ENCODE measurements at places on chromosomes 5 and 9. TPM values are rescaled to one million over a fixed set of nuclear protein-coding genes. Genes with fewer than 3 reads are reported as not detected.

DNA sequence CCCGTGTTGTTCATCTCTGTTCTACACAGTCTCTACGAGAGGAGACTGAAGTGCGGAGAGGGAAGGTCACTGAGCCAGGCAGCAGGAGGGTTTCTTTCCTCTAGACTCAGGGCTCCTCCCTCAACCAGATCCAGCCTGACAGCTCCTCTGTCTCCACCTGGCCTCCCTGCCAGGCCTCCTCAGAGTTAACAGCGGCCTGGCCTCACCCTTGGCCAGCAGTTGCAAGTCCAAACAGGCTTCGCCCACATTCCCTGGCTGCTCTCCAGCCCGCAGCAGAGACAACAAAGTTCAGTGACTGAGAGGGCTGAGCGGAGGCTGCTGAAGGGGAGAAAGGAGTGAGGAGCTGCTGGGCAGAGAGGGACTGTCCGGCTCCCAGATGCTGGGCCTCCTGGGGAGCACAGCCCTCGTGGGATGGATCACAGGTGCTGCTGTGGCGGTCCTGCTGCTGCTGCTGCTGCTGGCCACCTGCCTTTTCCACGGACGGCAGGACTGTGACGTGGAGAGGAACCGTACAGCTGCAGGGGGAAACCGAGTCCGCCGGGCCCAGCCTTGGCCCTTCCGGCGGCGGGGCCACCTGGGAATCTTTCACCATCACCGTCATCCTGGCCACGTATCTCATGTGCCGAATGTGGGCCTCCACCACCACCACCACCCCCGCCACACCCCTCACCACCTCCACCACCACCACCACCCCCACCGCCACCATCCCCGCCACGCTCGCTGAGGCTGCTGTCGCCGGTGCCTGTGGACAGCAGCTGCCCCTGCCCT is at the start of gene HRCT1:
HRCT1 (plus strand) TSS at position 291 of the 768 bp plus-strand sequence; CDS start at position 377, 86 bp downstream.
- peak; percentile 96 for DNase-seq

DNA sequence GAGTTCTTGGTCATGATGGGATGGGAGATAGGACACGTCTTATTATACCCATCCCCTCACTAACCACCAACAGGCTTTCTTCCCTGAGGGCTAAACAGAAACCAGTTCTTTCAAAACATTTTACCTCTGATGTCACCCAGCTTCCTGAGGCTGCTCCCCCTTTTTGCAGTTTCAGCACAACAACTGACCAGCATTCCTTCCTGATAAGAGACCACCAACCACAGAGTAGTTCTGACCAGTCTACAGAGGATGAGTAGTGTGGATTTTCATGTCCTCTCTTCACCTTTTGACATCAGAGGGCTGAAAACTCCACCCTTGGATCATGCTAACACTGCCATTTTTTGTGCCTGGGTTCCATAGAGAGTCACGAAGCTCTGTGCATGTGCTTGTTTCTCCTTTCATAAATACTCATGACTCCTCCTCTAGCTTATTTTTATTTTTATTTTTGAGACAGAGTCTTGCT is 82.6 kb downstream of the OSTF1 start:
- DNase-seq: no peak

- no peak for DNase-seq
Observed at GRCh38 chr9:28264368-28264767, 691.1 kb upstream of the C9orf72 start.

DNA sequence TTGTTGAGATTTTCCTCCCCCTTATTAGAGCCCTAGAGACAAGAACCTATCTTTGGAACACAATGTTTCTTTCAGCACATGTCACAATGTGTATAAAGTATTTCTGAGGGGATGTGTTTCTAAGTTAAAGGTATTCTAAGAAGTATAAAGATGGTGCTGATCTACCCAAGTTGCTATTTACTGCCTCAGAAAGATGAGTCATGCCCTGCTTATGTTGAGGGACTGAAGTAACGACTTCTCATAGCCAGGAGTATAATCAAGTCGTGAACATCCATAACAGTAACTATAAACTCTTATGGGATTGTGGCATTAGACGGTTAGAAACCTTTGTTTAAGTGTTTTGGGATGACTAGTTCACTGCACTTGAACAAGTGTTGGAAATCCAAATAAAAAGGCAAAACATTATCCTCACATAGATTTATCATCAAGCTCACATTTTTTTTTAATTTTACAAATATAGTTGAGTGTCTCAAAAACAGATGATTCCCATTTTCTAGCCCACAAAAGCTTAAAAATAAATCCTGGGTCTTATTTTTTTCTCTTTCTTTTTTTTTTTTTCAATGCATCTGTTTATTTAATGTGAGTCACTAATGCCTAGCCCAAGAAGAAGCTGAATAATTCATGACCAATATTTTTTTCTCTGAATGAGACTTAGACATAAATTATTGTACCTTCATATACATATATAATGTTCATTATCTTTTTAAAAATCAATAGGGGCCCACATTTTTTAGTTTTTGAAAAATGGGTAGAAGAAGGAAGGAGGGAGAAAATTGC is 12.2 kb upstream of the TMEM252 start:
- DNase-seq: no peak

GRCh38 chr9:131361202-131361833 is 32.6 kb upstream of the PRRC2B start:
- peak; percentile 56 for DNase-seq

DNA sequence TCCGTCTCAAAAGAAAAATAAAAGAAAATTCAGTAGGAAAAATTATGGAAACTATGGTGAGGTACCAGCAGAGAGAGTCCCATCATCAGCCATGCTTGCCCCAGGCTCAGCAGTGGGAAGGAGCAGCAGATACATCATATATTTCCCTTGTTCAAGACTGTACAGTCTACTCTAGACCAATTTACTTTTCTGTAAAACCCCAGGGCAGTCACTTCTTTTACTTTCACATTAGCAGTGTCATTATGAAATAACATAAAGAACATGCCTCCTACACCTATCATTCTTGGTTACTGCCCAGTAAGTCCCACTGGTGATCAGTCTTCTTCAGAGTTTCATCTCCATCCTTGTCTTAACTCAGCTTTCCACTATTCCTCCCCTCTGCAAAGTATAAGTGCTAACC is 1145.0 kb downstream of the MAT2B start:
- DNase-seq: no peak

- no peak for DNase-seq
Observed at GRCh38 chr9:35615981-35616680, 2.1 kb downstream of the CD72 start.

DNA sequence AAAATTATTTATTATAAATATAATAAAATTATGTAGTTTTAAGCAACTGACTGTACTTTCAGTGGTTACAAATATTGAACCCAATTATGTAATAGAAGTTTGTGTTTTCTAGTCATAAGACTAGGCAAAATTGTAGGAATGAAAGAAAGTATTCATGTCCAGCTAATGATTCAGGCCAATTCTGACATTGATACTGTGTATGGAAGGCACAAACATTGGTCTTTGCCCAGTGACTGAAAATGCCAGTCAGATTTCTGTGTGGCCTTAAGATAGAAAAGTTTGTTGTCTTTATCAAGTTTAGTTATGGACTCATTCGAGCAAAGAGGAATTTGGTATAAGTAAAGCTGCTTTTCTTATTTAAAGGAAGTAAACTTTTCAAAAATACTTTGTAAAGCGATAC is 60.3 kb downstream of the SLC12A2 start:
- no peak for DNase-seq

DNA sequence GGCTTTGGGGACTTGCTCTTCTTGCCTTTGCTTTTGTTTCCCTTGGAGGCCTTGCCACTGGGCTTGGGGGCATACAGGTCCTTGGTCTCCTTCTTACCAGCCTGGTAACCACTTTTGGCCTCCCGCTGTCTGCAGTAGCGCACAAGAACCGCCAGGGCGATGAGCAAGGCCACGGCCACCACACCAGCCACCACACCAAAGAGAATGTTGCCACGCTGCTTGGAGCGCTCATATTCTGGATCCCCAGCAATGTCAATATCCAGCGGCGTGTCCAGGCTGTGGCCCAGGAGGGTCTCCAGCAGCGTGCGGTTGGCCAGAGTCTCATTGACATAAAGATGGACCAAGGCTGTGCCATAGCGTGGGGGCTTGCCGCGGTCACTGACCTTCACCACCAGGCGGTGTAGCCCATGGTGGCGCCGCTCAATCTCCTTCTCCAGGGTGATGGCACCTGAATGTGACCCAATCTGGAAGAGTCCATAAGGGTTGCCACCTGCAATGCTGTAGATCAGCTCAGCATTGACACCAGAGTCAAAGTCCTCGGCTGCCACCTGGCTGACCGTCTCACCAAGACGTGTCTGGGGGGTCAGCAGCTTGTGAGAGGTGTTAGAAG is 14.5 kb downstream of the PCDH1 start:
- DNase-seq: no peak

- no peak for DNase-seq
Observed at GRCh38 chr5:179180921-179181645, 120.9 kb downstream of the ZNF354C start.

DNA sequence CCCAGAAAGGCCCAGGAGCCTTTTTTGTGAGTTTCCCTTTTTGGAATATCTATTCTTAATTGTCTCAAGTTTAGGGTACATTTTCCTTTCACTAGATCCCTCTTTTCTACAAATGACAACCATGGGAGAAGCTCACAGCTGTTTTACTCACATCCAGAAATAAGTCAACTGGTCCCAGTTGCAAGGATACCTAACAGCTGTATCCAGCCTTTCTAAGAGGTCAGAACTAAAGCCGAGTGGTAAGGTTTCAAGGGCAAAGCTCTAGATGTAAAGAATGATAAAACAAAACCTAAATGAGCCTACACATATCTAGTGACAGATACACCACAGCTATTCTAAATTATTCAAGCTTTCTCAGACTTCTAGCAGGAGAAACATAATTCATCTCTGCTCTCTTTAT is 4.4 kb downstream of the FGF10 start:
- no peak for DNase-seq

The PJA2 gene
- 55.9 TPM for total RNA-seq

The PSAT1 gene
- total RNA-seq: 7.5 TPM

The PCDHA1 gene
- total RNA-seq: not detected

The BTNL3 gene
- 71.1 TPM for total RNA-seq

The DOCK8 gene
- total RNA-seq: 5.8 TPM

The BSPRY gene
- total RNA-seq: 34.2 TPM

All from colonic mucosa (tissue), 4 donors.